ENCODE measurements at places on chromosomes 16 and 17.
A peak's percentile ranks its signal among the peaks of the same experiment; 100 is the strongest.

- no peak for DNase-seq
Observed at GRCh38 chr16:79282806-79283205, 317.7 kb downstream of the MAF start.

DNA sequence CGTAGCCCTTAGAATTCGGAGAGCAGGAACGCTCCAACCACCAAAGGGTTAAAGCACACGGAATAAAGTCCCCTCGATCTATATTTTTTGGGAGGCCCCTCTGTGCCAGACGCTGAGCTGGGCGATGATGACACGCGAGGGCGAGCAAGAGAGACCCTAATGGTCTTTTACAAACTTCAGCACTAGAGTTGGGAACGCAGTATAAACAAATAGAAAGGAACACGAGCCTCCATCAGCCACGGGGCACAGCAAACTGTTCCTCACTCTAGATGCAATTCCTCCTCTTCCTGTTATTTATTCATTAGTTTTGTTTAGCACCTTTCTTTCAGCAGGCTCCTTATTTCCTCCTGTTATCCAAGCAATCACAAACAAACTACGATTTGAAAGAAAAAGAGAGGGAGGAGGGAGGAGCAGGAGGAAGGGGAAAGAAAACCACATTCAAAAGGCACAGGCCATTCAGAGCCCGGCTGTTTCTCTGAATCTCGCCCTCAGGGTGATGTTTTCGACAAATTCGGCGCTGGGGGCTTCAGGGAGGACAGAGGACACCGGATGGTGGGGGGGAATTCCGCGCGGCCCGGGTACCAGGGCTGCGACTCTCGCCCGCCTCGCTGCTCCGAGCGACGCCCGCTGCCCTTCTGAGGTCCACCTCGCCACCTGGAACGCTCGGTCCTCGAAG, 1.6 kb downstream of the TOX3 start:
- no peak for DNase-seq

DNA sequence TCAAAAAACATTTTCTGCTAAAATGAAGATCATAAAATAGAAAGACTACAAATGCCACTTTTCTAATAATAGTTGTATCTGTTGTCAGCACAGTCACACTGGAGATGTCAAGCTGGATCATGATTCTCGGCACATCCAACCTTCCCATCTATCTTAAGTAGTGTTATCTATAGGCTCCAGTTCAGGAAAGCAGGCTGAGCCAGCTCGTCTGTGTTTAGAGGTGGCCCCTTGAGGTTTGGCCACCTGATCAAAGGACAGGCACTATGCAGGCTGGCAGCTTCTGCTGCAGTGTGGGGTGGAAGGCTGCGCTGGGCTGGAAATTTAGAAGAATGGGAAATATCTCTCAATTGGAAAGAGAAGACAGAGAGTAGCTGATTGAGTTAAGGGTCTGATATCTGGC, 32.4 kb downstream of the SMYD4 start:
- no peak for DNase-seq

GRCh38 chr16:67137605-67138004, 13.2 kb downstream of the B3GNT9 start:
- DNase-seq = no peak

GRCh38 chr16:56252835-56253234, 61.5 kb downstream of the GNAO1 start:
- no peak for DNase-seq

- DNase-seq = no peak
Observed at GRCh38 chr17:69339937-69340336, 13.0 kb upstream of the ABCA5 start.

GRCh38 chr17:62193249-62193648, 128.2 kb upstream of the MED13 start:
- DNase-seq = no peak

DNA sequence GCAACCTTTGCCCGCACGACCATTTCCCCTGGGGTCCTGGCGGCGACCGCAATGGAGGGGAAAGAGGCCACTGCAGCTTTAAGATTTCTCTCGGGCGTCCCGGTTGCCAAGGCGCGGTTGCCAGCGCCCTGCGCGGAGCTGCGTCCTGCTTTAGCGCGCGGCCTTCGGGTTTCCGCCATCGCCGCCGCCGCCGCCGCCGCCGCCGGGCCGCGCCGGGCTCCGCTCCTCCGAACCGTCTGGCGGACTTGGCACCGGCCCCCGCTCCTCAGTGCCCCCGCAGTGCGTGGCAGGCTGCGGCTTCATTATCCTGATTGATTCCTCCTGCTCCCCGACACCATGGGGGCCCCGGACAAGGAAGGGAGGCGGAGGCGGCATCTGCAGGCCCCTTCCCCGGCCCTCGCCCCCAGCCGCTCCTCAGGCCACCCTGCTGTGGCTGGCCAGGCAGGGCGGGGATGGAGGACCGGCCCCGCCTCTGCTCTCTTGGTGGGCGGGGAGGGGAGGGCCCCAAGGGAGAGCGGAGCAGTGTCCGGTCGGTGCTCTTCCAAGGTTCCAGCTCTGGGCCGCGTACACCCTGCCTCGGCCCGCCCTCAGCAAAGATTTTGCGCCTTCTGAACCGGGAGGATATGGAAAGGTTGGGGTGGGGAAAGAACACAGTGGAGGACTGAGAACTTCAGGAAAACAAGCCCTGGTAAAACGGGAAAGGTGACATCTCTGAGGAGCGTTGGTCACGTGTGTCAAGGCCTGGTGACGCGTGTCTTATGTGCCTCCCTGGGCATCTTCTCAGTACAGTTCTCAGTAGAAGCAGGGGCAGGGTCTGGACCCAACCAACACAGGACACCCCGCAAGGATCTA, 34.0 kb downstream of the NEUROD2 start:
- DNase-seq = peak; percentile 48

- DNase-seq = no peak
Observed at GRCh38 chr17:7496470-7497183, 12.5 kb downstream of the POLR2A start.

DNA sequence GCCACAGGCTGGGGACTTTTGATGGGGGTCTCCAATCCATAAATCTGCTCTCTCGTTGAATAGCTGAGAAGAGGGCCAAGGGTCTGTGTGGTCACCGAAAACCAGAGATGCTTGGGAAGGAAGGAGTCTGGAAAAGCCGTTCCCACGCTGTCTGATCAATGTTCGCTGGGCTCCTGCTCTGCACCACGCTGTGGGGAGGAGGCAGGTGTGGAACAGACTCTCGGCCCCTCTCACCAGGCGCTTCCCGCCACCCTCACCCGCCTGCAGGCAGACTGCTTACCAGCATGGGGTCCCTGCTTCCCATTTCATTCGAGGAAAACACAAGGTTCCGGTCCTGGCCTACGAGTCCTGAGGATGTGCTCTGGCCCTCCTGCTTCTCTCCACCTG, 702 bp upstream of the ALDH3A1 start:
- no peak for DNase-seq

- DNase-seq = no peak
Observed at GRCh38 chr16:21265104-21265837, 12.8 kb downstream of the CRYM start.

- peak; percentile 38 for DNase-seq
Observed at GRCh38 chr17:4444782-4445473, 11.2 kb downstream of the SPNS3 start.

DNA sequence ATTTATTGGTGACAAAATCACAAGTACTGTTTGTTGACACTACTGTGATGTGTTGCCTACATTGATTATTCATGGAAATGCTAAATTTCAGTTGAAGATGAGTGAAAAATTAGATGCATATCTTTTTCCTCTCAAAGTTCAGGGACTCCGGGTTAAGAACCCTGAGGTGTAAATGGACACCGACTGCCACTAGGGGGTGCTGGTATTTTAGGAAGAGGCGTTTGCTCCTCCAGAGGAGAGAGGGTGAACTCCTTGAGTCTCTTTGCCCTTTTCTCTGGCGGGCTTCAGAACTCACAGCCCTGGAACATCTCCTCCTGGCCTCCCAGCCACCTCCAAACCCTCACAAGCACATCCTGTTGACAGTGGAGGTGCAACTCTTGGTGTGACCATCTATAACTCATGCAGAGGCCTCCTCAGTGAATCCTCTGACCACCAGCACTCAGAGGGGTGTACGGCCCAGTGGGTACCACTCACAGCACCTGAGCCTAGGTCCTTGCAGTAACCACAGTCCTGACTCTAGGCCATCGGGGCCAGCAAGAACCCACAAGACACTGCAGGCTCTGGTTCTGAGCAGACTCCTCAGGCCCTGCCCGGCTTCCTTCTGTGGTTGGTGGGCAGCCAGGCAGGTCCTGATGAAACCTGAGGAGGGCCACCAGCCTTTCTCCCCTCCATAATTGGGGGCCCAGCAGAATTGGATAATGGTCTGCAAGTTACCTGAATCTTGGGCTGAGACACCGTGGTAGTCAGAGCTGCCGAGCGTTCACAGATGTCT, 26.2 kb upstream of the PIK3R5 start:
- DNase-seq = peak; percentile 86

- peak; percentile 58 for DNase-seq
Observed at GRCh38 chr17:75130632-75131277, 787 bp downstream of the NT5C start.

DNA sequence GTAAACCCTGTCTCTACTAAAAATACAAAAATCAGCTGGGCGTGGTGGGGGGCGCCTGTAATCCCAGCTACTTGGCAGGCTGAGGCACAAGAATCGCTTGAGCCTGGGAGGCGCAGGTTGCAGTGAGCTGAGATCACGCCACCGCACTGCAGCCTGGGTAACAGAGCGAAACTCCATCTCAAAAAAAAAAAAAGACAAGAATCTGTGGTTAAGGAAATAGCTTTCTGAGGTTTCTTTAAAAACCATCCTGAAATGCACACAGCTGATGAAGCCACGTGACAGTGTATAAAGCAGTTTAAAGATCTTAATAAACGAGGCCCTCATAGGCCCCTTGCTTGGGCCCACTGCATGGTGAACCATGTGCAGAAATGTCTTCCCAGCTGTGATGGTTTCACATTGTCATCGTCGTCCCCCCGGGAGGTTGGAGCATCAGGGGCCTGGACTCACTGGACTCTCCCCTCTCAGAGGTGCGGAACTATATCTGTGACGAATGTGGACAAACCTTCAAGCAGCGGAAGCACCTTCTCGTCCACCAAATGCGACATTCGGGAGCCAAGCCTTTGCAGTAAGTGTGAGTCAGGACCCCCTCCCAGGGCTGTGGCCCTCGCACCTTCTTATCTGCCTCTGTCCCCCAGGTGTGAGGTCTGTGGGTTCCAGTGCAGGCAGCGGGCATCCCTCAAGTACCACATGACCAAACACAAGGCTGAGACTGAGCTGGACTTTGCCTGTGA, 16.2 kb downstream of the ZNF276 start:
- DNase-seq = no peak

- DNase-seq = peak; percentile 51
Observed at GRCh38 chr16:86575754-86576557, 2.4 kb upstream of the FOXL1 start.

DNA sequence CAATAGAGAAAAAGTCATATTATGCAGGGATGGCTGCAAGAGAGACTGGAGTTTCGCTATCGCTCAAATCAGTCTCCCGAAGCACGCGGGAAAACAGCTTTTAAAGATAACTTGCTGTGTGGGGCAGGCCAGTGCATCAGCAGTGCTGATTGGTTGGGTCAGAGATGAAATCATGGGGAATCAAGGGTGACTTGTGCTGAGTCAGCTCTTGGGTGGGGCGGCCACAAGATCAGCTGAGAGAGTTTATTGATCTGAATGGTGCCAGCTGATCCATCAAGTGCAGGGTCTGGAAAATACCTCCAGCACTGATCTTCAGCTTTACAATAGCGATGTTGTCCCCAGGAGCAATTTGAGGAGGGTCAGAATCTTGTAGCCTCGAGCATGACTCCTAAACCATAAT, 430.5 kb downstream of the RBFOX1 start:
- DNase-seq = no peak

- no peak for DNase-seq
Observed at GRCh38 chr17:28216052-28216451, 102.9 kb upstream of the TMEM97 start.

- no peak for DNase-seq
Observed at GRCh38 chr17:4938069-4938491, 1.8 kb downstream of the SLC25A11 start.

DNA sequence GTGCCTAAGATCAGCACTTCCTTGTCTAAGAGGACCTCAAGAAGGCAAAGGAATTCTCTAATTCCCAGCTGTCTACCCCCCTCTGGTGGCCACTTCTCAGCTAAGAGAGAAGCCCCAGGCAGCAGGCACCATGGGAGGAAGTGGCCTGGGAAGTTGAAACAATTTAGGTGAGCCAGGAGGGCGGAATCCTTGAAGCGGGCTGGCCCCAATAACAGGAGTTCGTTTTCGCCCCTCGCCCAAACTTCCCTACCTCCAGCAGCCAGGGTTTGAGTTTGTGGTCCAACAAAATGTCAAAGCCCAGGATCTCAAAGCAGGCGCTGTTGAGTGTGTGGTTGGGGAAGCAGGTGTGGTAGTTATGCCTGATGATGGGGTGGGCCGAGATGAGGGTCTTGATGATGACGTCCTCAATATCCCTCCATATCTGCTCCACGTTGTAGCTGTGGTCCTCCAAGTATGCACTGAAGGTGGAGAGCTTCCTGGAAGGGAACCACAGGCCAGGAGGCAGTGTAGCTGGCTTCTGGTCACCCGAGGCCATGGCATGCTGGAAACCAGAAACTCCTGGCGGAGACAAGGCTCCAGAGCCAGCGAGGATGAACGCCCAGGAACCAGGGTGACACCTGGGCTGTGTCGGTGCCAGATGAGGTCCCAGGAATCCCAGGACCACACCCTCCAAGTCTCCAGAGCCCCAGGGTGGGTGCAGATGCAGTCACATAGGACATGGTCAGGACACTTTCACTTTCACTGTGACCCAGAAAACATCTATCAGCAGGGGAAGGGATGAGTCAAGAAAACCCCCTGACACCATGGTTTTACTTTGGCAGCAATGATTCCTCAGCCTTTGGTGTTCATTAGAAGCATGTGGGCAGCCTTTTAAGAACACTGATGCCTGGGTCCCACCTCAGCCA, 25.6 kb downstream of the TTLL6 start:
- peak; percentile 89 for DNase-seq

- DNase-seq = peak; percentile 65
Observed at GRCh38 chr17:80899402-80900268, 92.0 kb upstream of the CHMP6 start.

- DNase-seq = no peak
Observed at GRCh38 chr17:14559264-14560119, 258.6 kb downstream of the HS3ST3B1 start.

- DNase-seq = peak; percentile 85
Observed at GRCh38 chr17:1714980-1715802, 5.0 kb upstream of the TLCD2 start.

DNA sequence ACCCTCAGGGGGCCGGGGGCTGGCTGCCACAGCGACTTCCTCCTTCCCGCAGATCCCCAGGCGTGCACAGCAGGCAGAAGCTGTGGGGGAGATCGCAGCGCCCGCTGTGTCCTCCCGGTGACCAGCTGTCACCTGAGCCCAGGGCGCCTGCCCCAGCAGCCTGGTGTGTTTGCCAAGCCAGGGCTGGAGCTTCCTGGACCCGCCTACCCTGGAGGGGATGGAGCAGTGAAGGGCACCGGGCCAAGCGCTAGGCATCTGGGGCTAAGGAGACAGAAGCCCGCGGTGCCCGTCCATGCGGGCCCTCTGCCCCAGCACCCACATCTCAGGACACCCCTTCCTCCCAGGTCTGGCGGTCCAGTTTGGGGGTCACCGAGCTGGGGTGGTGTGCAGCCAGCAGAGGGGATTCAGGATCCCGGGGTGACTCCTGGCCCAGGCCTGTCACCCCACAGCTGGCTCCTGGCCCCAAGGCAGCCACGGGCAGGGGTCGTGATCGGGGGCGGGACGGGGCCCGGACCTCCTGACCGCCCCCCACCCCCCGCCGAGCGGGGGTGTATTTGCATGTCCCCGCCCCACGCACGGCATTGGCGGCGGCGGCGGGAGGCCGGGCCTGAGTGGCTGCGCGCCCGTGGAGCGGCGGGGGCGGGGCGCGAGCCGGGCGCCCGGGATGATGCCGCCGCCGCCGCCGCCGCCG, at the start of gene RAB26:
Gene RAB26 (plus strand): TSS at position 645 of the 691 bp plus-strand sequence. CDS start 159 bp downstream, outside the sequence.
- peak; percentile 45 for DNase-seq

- peak; percentile 94 for DNase-seq
Observed at GRCh38 chr17:34361478-34362061, 1.5 kb downstream of the CCL1 start.

Measured in suppressor macrophage treated with lipopolysaccharide for 4 hours (primary cell).